ENCODE measurements at places on chromosomes 16 and 17.

GRCh38 chr17:62381561-62381960 is 1.2 kb downstream of the EFCAB3 start:
- no peak for DNase-seq

DNA sequence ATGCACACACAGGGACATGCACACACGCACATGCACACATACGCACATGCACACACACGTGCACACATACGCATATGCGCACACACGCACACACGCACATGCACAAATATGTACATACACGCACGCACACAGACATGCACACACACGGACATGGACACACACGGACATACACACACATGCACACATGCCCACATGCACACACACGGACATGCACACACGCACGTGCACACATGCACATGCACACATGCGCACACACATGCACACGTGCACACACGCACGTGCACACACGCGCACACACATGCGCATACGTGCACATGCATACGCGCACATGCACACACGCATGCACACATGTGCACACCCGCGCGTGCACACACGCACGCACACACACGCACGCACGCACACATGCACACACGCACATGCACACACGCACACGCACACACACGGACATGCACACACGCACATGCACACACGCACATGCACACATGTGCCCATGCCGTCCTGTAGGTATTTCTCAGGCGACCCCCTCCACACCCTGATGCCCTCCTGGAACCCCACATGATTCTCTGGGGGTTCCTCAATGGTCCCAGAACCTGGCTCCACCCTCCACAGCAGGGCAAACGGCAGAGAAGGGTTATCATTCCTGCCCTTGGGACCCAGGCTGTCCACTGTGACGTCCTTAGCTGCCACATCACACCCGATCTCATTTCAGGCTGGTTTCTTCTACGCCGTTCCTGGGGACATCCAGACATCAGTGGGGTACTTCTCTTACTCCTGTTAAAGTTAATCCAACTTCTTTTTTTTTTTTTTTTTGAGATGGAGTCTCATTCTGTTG is 9.6 kb upstream of the RBFOX3 start:
- no peak for DNase-seq

- no peak for DNase-seq
Measured at GRCh38 chr17:7078711-7079110, 1.3 kb downstream of the CLEC10A start.

GRCh38 chr16:48547530-48547929 is 62.5 kb downstream of the N4BP1 start:
- no peak for DNase-seq

DNA sequence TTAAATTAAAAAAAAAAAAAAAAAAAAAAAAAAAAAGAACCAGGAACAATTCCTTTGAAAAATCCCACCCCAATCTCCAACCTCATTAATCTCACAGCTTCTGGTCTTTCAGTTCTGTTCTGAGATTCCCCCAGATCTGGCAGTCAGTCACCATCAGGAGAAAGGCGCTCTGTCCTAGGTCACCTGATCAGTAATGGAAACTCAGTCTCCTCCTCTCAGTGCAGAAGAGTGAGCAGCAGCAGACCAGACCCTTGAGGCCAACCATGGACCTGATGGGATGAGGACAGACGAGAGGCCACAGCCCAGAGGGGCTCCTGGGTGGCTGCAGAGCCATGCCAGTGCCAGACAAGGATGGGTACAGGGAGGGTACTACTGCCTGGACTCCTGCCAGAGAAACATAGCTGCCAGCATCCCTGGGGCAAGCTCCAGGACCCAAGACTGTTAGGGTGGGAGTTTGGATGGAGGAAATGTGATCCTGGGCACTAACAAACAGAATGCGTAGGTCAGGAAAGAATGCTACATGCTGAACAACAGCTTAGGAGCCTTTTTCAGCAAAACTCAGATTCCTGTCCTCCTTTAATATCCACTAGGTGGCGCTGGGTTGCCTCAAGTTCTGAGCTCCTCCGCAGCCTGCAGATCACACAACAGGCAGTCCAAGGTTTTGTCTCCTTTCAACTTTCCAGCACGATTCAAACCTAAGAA is 28.7 kb downstream of the MPG start:
- no peak for DNase-seq

DNA sequence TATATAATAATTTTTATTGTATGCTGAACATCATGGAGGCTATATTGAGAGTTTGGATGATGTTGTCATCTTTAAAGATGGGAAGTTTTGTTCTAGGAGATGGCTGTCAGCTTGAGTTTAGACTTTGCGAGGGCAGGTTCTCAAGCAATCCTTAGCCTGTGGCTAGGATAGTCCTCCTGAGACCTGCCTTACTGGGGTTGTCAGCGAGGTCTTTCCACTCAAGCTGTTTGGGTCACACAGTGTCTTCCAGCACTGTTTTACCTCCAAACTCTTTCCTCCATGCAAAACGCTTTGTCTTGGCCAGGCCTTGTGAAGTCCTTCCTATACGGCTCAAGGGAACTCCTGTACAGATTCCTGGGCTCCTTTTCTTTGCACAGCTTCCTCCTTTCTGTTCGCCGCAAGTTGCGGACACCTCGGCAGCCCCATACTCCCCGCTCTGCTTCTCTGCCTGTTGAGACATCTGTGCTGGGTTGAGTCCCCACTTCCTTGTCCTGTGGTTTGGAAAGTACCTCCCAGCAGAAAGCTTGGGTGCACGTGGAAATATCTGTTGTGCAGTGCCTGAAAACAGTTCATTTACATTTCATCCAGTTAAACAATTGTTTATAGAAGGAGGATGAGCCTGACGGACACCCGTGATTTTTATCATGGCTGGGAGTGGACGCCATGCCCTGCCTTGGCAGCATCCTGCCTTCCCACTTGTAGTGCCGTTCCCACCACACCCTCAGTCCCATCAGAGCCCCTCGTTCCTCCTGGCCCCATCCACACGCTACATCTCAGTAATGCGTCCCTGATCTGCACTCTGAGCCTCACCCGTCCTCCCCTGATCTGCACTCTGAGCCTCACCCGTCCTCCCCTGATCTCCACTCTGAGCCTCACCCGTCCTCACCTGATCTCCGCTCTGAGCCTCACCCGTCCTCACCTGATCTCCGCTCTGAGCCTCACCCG is 55.0 kb upstream of the CBFA2T3 start:
- DNase-seq = no peak

DNA sequence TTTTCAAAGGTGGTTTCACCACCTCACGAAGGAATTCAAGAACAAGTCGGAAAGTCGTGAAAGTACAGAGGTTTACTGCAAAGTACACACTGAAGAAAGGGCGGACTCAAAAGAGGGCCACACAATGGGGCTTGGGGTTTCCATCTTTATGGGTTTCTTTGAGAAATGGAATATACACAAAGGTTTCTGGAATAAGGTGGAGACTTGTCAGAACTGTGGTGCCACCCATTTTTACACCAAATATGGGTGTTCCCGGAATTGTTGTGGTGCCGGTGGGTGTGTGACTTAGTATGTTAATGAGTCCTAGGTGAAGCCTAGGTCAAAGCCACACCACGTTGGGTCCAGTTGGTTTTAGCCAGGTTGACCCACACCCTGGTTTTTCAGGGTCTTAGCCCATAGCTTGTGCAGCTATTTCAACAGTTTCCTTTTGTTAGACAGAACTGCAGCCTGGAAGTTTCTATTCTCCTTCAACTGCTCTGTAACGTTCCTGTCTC is 567 bp upstream of the GCSH start:
- DNase-seq = no peak

DNA sequence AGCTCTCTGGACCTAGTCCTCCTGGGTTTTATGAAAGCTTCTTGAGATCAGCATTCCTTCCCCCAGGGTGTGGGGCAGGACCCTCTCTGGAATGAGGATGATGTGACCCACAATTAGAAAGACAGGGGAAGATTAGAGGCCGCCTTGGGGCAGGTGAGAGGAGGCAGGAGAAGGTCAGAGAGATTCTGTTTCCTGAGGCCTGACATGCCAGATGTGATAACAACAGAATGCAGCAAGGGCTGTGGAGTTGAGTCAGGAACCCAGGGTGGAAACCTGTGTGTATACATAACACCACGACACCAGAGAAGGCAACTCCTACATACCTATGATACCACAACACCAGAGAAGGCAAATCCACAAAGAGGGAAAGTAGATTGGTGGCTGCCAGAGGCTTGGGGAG is 5.4 kb upstream of the SLC5A10 start:
- no peak for DNase-seq

Data from GM12891 (cell line).